ENCODE measurements at places on chromosomes 7 and 10. TPM values are rescaled to one million over a fixed set of nuclear protein-coding genes. Genes with fewer than 3 reads are reported as not detected.

The UNCX gene
- not detected for total RNA-seq

The COBL gene
- total RNA-seq, result not detected

The ARHGAP19 gene
- total RNA-seq, result 11.6 TPM

The SLC25A40 gene
- 6.2 TPM for total RNA-seq

The ALOX5 gene
- 0.16 TPM for total RNA-seq

The OR9A2 gene
- not detected for total RNA-seq

The GNGT1 gene
- not detected for total RNA-seq

The GHITM gene
- total RNA-seq, result 192 TPM

The SP4 gene
- 2.6 TPM for total RNA-seq

The CPA2 gene
- total RNA-seq, result 0.11 TPM

The ERCC6 gene
- 21.7 TPM for total RNA-seq

The PON1 gene
- total RNA-seq, result not detected
